Calu3 (cell line): ENCODE measurements at places on chromosomes 6 and 20. TPM values are rescaled to one million over a fixed set of nuclear protein-coding genes. Genes with fewer than 3 reads are reported as not detected.
A peak's percentile ranks its signal among the peaks of the same experiment; 100 is the strongest.

GRCh38 chr6:140045116-140045515 lies 670.7 kb upstream of the CITED2 start:
- DNase-seq = no peak

- DNase-seq = no peak
Observed at GRCh38 chr6:41092421-41093140, 19.8 kb downstream of the NFYA start.

Gene TMC2
- total RNA-seq = not detected in 2 replicates

GRCh38 chr6:154555073-154555677 lies 44.7 kb upstream of the CNKSR3 start:
- no peak for DNase-seq

Gene LRRC73
- 0.47 and 0.50 TPM in 2 replicates for total RNA-seq

DNA sequence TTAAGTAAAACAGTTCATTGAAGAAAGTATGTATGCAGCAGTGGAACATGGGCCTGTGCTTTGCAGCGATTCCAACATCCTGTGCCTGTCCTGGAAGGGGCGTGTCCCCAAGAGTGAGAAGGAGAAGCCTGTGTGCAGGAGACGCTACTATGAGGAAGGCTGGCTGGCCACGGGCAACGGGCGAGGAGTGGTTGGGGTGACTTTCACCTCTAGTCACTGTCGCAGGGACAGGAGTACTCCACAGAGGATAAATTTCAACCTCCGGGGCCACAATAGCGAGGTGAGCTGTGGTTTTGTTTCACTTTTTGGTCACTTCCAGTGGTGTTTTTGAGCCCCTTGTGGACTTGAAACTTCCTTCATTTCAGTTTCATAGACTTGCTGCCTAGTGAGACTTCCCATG lies 1.7 kb downstream of the TULP4 start:
- no peak for DNase-seq

Gene ENPP3
- not detected in 2 replicates for total RNA-seq

Gene SMIM8
- total RNA-seq = 15.1 and 19.0 TPM in 2 replicates

DNA sequence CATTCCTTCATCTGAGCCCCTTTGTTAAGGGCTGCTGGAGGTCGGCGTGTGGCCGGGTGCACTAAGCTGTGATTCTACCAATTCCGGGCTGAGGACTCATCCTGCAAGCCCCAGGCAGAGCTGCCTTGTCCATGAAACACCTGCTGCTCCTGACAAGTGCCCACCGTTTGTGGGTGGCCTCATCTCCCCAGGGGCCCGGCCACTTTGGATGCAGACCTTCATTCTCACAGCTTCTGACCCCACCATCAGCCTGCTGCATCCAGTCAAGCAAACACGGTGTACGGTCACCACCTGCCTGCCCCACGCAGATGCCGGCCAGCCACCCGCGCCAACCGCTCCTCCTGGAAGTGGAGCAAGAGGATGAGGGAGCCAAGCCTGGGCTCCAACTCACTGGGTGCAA lies 382.7 kb downstream of the THBS2 start:
- DNase-seq = no peak

GRCh38 chr6:2186516-2186915 lies 58.9 kb downstream of the GMDS start:
- DNase-seq = no peak

DNA sequence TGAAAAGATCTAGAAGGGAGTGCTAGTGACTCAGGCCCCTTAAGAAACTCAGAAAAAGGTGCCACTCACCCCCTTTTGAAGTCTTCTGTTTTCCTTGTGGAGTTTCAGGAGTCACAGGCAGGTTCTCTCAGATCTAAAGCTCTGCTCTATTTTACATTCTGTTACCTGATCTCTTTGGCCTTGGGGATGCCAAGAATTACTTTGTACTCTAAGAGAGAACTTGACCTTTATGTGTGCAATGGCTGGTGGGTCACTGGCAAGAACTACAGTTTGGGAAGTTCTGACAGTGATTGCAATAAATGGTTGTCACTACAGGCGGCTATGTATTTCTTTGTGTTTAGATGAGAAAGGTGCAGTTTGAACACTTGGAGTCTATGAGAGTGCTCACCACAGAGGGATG lies 24.2 kb upstream of the ENPP4 start:
- no peak for DNase-seq

Gene PSMF1
- 112 and 128 TPM in 2 replicates for total RNA-seq

DNA sequence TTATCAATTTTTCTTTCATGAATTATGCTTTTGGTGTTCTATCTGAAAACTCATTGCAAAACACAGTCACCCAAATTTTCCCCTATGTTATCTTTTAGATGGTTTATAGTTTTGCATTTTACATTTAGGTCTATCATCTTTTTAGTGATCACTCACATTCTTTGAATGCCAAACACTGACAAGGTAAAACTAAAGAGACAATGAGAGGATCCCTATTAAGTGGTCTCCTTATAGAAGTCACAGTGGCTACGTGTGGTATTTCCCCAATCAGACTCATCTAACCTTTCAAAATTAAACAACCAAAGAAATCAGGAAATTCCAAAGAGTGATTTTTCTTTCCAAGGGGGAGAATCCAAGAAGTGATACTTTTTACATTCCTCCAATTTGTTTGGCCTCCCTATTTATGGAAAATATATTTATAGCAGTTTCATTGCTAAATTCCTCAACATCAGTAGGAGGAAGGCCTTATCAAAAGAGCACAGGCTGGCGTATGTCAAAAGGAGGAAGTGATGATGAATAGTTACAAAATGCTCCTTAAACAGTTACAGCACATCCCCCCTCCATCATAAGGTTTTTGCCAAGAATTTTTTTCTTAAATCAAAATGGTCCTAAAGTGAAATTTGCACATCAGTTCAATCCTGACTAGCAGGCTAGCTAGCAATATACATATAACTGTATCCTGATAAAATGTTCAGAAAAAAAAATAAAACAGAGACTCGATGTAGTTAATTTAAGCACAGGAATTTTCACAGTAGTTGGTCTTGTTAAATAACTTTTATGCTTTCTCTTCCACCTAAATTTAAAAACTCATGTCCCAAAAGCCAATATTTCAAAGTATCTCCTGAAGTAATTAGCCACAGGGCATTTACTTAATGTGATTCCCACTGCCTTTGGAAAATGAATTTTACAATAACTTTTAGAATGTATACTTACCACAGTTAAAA lies 76.2 kb upstream of the IPCEF1 start:
- DNase-seq = no peak

Gene GMEB2
- total RNA-seq = 18.6 and 18.8 TPM in 2 replicates

DNA sequence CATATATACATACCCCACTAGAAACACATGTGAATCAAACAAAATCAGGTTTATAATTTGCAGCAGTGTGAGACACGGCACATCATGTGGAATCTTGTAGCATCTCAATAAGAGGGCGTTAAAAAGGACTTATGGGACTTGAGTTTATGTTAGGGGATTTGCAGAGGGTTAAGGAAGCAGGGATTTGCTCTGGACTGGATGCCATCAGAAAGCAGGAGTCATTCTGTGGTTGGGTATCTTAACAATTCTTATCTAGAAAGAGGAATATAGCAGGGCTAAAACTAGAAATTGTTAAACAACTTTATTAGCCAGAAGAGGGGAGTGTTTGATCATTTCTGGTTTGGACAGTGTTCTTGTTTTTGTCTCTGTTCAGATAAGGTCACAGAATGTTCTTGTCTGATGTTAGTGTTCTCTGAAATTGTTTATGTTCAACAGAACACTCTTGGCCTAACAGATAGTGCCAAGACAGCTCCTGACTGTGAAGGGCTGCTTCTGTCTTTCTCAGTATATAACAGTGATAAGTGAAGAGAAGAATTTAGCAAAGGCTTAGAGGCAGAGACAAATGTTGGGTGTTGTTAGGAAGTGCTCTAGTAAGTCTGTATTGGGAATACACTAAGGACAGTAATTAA lies 39.2 kb downstream of the LIN28B start:
- DNase-seq = no peak

DNA sequence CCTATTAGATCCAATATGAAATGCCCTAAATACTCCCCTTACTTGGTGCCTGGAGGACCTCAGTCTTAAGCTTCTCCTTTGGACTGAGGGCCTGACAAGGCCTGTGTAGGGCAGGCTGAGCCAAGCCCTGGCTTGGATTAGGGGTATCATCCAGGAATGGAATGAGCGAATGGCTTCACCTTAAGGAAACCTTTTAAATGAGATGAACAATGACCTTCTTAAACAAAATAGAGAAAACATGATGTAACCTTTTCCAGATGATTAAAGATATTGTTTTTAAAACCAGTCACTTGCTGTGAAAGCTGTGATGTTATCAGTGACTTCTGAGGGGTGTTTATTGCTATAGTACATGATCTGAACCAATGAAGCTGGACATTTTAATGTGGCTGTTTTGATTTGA lies 55.5 kb downstream of the TRAF3IP2 start:
- no peak for DNase-seq

DNA sequence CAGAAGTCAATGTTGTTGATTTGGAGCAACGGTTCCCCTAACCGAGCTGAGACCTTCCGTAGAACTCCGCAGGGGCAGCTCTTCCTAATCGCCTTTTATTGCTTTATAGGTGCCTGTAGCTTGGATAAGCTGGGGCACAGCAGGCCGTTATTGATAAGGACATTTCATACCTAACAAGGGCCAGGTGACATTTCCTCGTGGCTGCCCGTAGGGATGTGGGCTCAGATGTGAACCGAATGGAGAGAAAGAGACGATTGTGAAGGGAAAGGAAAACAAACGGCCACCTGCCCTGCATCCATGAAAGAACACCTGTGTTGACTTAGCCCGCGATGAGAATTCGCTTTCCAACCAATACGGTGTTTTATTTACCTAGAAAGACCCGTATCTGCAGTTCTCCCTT lies 53.3 kb upstream of the DACT2 start:
- DNase-seq = no peak

DNA sequence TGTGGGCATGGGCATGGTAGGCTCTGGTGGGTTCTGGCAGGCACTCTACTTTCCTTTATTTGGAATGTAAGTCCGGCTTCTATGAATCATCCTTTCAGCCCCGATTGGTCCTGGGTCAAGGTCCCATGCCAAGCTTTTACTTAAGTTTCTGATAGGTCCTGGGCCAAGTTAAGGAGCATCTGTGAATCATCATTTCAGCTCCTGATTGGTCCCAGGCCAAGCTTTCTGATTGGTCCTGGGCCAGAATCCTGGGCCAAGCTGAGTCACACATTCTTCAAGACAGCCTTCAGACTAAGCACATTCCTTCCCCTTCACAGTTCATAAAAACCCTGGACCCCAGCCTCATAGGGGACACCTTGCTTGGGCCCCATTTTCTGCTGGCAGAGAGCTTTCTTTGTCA lies 231.0 kb upstream of the EYS start:
- DNase-seq = no peak

- DNase-seq = no peak
Observed at GRCh38 chr6:144353871-144354314, 68.8 kb downstream of the UTRN start.

DNA sequence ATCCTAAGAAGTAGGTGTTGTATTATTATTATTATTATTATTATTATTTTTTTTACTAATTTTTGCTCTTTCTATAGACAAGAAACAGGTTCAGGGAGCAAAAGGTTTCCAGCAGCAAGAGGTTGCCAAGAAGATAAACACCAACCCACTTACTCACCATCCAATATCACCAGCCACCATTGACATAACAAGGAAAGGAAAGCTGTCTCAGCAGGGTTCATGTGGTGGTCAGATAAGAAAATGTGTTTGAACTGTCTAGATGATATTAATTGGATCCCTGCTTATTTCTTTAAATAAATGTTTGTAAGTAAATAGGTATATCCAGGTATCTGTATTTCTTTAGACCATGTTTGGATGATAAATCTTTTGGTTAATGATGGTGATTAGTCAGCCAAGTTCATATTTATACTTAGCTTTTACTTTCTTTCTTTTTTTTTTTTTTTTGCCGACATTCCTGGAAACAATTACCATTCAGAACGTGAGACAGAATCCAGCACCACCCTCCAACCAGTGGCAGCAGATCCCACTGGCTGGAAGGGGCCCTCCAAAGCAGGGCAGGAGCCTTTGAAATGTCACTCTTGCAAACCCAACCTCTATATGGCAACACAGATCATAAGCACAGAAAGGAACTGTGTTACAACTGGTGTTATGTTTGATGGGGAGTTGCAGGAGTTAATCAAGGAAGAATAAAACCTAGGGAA lies 139.2 kb upstream of the ECI2 start:
- no peak for DNase-seq

GRCh38 chr20:57117296-57117695 lies 149.1 kb downstream of the BMP7 start:
- DNase-seq = no peak

Gene ETV7
- total RNA-seq = 2.6 and 8.7 TPM in 2 replicates

- peak; percentile 80 for DNase-seq
Observed at GRCh38 chr6:106997392-106998158, 23.0 kb upstream of the CD24 start.

DNA sequence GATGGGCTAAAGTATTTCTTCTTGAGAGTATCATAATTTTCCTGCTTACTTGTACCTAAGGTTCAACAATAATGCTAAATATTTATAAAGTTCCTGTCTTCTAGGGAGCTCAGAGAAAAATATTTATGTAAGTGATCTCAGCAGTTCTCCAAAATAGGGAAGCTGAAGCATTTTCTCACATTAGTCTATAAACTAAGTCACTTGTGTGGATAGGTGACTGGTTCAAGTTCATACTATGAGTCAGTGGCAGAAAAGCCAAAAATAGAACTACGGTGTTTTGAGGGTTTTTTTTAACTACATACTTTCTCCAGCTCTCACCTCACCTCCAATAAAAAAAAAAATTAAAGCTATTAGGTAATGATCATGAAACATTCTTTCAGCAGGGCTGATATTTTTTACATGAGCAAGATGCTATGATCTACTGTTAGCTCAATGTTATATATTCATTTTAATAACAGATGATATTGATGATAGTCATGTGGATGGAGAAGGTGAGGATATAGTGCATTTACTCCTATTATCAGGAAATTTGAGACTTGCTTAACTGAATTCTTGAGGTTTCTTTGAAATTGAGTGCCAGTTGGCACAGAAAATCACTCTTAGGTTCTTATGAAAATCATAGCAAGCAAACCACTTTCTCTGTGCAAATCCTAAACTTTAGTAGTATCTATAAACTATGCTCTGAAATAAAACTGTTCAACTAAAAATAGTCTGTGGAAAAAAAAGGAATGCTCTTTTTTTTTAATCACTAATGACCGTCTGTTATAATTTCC lies 4.1 kb upstream of the MOXD1 start:
- DNase-seq = no peak

Gene PBOV1
- not detected in 2 replicates for total RNA-seq

GRCh38 chr6:40798069-40798770 lies 211.1 kb upstream of the LRFN2 start:
- DNase-seq = no peak

Gene BMP5
- total RNA-seq = not detected in 2 replicates

Gene RBPJL
- total RNA-seq = not detected in 2 replicates

GRCh38 chr6:118632359-118632758 lies 19.0 kb downstream of the CEP85L start:
- DNase-seq = no peak

DNA sequence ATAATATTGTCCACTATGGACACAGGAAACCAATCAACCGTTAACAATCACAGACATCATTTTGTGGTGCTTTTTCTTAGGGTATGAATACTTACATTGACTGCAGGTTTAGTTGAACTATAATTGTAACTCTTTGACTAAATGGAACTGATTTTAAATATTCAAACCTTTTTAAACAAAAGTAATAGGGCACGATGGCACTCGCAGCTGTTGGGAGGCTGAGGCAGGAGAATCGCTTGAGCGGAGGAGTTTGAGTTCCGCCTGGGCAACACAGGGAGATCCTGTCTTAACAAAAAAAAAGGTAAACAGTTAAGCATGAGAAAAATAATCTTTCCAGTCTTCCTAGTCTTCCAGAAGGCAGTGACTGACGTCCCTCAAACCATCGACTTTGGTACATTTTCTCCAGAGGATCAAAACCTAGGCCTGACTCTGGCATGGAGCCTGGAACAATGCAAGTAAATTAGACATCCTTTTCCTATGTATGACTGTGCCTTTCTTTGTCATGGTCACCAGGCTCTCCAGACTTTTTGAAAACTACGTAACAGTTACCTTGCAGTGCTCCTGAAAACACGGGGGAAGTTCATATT lies 16.6 kb upstream of the PRDM13 start:
- no peak for DNase-seq
